ENCODE measurements at places on chromosomes 16 and 17.

GRCh38 chr17:47969930-47970724, 786 bp upstream of the CDK5RAP3 start:
- DNase-seq: no peak

- no peak for DNase-seq
Measured at GRCh38 chr16:27994686-27995085, 68.8 kb downstream of the GSG1L start.

- no peak for DNase-seq
Measured at GRCh38 chr16:83870830-83871229, 28.1 kb upstream of the MLYCD start.

DNA sequence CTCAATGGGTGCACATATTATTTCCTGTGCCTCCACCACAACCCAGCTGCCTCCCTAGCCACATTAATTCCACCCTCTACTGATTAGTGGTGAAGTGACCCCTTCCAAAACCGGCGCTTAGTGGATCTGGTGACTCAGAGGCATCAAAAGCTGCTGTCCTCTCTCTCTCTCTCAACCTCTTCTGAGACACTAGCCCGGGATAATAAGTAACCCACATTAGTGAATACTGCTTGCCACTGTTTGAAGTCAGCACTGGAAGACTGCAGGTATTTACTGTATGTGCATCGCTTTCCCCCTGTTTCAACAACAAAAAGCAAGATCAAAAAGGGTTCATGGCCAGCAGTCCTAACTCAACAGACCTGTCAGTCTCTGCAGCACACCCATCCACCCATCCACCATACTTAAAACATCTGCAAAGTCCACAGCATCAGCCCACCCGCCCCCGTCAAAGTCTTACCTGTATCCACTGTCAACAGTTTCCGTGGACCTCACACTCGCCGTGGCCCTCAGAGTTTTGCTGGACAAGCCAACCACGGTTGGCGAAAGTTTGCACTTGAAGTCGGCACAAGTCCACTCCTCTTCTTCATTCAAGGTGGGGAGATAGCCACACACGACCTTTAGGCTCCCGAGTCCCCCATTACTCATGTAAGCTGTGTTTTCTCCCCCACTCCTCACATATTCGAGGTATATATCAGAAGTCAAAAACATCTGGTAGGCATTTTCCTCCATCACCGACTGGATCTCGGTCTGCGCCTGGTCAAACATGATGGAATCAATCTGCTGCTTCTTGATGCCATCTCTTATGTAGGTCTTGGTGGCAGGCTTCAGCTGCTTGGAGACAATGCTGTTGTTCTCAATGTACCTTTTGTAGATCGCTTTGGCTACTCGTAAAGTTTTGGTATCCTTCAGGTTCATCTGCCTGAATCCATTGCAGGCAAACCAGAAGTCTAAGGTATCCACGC, 3.8 kb downstream of the AXIN2 start:
- no peak for DNase-seq

DNA sequence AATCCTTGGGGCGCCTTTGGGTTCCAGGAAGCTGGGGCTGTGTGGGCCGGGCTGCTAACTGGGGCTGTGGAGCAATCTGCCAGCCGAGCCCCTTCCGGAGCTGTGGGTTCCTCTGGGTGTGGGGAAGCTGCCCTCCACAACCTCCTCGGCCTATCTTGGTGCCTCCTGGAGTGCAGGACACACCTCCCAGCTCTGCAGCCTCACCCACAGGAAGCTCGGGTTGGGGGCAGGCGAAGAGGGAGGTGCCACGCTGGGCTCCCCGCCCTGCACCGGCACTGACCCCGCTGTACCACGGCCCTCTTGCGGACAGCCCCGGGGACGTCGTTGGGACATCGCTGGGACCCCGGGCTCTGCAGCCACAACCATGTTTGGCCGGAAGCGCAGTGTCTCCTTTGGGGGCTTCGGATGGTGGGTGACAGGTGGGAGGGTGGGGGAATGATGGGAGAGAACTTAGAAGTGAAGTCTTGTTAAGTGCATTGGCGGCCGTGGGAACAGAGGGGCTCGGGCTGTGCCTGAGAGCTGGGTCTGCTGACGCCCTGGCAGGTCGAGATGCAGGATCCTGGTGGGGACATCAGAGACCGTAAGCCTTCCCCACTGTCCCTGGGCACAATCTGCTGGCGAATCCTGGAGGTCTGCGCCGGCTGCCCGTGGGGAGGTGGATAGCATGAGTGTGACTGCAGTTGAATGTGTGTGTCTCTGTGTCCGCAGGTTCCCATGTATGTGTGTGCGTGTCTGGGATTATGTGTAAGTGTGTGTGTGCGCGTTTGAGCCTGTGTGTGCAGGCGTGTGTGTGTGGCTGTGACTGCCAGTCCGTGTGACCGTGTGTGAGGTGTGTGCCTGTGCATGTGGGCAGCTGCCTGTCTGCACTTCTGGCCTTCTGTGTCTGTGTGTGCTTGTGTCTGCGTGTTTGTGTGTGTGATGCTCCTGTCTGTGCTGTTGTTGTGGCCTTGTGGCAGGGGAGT, at the start of gene RAP1GAP2:
Gene RAP1GAP2 (plus strand): TSS at position 275 of the 962 bp plus-strand sequence. CDS start 90 bp downstream, at position 365.
- DNase-seq: peak; percentile 76

DNA sequence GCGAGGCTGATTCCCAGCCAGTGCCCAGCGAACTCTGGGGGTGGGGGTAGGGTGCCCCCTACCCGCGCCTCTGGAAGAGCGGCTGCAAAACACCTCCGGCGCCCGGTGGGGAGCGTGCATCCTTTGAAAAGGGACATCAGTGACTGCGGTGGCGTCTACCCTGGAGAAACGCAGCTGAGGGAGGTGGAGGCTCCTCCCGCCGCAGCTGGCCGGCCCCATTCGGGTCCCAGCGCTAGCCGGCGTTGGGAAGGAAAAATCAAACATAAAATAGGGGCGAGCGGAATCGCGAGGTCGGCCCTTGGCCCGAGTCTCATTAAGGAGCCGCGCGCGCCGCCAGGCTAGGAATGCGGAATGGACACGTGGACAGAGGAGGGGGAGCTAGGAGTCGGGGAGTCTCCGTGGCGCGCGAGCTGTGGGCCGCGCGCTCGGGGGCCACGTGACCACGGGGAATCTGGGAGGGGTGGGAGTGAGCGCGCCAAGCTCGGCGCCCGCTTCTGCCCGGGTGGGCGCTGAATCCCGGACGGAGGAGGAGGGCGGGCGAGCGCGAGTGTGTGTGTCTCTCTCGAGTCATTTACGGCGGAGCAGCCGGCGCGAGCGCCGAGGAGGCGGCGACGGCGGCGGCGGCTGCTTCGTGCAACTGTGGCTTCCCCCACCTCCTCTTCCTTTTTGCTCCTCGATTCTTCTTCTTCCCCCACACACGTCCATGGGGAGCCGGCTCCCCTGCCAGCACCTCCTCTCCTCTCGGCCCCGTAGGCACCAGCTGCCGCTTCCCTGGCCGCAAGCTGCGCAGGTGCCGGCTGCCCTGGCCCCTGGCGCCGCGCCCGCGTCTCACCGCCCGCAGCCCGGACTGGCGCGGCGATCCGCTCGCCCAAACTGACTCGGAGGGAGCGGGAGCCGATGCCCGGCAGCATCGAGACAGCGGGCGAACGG, at the start of gene TMEM132E:
Gene TMEM132E (plus strand): TSS at position 566 of the 930 bp plus-strand sequence. CDS start 1,495 bp downstream, outside the sequence.
- DNase-seq: peak; percentile 49

DNA sequence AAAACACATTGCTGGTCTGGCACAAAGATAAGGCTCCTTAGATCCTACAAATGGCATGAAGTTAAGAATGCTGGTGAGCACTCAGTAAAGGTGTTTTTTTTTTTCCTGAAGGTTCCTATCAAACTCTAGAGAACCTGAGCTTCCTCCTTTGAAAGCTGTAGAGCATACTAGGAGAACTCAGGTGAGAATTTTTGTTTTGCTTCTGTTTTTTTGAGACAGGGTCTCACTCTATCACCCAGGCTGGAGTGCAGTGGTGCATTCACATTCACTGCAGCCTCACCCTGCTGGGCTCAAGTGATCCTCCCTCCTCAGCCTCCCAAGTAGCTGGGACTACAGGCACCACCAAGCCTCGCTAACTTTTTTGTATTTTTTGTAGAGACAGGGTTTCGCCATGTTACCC, 21.0 kb upstream of the CIITA start:
- no peak for DNase-seq

DNA sequence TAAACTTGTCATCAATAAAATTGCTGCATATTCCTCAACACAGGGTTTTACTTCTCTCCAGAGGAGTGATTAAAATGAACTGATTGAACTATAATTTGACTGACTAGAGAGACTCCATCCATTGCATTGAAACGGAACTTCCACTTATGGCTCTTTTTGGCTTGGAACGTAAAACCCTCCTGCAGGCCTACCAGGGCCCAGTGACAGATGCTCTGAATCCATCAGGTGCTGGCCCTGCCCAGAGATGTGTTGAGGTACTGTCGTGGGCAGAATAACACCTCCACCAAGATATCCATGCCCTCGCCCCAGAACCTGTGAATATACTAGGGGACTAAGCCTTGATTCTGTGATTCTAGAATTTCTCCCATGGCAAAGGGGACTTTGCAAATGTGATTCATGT, 45.4 kb downstream of the CBLN1 start:
- DNase-seq: no peak

GRCh38 chr16:85201574-85201973, 89.3 kb upstream of the CIBAR2 start:
- peak; percentile 19 for DNase-seq

GRCh38 chr17:40366861-40367518, 2.5 kb upstream of the GJD3 start:
- no peak for DNase-seq

- DNase-seq: no peak
Measured at GRCh38 chr16:11088074-11088730, 143.8 kb downstream of the CLEC16A start.

GRCh38 chr17:73145641-73146040, 19.2 kb upstream of the SSTR2 start:
- no peak for DNase-seq

GRCh38 chr16:4700997-4701743, 7.8 kb downstream of the NUDT16L1 start:
- DNase-seq: peak; percentile 82

DNA sequence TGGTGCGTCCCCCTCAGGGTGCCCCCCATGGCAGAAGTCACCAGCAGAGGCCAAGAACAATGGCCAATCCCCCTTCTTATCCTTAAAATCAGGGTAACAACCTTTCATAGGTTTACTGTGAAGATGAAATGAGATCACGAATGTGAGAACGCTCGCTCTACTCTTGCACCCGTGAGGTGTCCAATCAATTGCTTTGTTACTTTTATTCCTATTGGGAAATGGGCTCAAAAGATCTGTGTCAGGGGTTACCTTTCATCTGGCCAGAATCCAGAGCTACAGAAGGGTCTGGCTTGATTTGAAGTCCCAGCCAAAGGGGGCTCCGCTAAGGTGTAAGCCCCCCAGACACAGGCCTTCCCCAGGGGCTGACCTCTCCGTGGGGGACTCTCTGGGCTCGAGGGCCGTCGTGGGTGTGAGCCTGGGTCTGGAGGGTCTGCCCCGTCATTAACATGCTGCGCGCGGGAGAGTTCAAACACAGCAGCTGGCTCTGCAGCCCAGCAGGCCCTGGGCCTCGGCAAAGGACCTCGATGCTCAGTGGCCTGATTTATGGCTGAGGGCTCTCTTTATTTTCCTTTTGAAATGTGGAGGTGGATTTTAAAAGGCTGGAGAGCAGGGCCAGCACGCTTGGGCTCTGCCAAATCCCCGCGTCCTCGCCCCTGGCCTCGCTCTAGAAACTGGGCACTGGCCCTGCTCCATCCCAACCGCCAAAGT, 10.4 kb downstream of the ABR start:
- no peak for DNase-seq

DNA sequence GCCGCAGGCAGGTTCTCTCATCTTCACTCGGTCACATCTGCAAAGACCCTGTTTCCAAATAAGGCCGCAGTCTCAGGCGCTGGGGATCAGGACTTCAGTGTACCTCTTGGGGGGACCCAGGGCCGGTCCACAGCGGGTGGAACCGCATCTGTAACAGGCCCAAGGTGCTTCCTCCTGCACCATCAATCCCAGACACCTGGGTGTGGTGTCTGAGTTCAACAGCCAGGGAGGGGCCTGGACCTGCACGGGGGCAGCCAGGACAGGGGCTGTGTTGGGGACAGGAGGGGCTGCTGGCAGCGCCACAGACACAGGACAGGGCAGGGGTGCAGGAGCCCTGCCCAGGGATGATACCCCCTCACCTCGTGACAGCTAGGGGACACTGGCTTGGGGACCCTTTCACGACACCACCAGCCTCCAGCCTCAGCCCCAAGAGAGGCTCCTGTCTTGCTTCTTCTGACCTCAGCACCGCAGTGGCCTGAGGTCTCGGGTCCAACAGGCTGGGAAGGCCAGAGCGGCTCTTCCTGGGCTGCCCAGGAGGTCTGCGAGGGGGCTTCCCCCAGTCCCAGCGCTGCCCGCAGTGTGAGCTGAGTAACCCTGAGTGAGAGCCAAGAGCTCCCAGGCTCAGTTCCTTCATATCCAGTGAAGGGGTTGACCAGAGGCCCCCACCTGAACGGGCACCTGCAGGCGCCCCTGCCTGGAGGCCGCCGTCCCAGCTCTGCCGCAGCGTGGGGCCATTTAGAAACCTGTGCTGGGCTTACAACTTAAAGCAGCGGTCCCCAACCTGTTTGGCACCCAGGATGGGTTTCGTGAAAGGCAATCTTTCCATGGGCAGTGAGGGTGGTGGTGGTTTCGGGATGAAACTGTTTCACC, 30.7 kb upstream of the BAHCC1 start:
- no peak for DNase-seq

DNA sequence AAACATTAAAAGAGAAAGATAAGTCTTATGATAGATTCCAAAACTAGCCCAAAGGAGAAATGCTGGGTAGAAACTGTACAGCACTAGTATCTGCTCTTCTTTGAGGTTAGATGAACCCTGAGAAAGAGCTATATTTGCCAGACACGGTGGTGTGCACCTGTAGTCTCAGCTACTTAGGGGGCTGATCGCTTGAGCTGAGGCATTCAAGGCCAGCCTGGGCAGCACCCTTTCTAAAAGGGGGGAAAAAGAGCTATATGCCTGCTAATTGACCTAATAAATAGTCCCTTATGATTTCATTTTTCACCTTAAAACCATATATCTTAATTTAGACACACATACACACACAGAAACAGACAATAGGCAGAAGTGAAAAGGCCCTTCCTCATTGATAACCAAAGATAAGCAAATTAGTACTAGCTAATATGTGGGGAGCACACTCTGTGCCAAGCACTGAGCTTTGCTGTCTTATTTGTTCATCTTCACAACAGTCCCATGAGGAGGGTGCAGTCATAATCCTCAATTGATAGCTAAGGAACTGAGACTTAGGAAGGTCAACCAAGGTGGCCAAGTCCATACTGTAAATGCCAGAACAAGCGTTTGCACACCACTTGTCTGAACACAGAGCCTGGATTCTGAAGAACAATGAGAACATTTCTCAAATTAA, 56.6 kb upstream of the NLK start:
- DNase-seq: no peak

DNA sequence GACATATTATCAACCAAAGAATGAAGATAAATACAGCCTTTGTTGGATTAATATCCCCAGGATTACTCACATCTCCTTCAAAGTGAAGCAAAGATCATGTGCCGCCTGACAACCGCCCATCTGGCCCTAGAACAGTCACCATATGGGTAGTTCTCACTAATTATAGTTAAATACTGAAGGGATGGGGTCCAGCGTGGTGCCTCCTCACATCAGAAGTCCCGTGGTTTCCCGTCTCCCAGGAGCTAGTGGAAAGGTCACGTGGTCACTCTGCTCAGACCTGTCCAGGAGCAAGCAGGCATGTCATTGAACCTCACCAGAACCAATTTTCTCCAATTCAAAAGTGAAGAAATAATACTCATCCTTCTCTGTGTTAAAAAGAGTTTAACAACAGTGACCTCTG, 434.5 kb downstream of the SHISA9 start:
- no peak for DNase-seq

GRCh38 chr16:68297908-68298307, 12.8 kb downstream of the SLC7A6OS start:
- DNase-seq: no peak

GRCh38 chr16:8919089-8919933, 37.2 kb downstream of the LITAFD start:
- DNase-seq: no peak
